Kidney epithelial cell (primary cell): ENCODE measurements at places on chromosomes 12 and 14.

- DNase-seq, result no peak
Observed at GRCh38 chr12:77045183-77045582, 20.2 kb downstream of the E2F7 start.

GRCh38 chr14:60166142-60166541, 944 bp upstream of the DHRS7 start:
- no peak for DNase-seq

GRCh38 chr12:30926243-30927221, at the start of gene TSPAN11:
Gene TSPAN11 (plus strand): TSS chr12:30926748. CDS start chr12:30953992, 27,244 bp downstream.
- DNase-seq, result no peak

GRCh38 chr12:12440784-12441428, 84.0 kb downstream of the BORCS5 start:
- DNase-seq, result no peak
